Cortex of kidney (tissue), 1 donor: ENCODE measurements at places on chromosomes 16 and 17.

DNA sequence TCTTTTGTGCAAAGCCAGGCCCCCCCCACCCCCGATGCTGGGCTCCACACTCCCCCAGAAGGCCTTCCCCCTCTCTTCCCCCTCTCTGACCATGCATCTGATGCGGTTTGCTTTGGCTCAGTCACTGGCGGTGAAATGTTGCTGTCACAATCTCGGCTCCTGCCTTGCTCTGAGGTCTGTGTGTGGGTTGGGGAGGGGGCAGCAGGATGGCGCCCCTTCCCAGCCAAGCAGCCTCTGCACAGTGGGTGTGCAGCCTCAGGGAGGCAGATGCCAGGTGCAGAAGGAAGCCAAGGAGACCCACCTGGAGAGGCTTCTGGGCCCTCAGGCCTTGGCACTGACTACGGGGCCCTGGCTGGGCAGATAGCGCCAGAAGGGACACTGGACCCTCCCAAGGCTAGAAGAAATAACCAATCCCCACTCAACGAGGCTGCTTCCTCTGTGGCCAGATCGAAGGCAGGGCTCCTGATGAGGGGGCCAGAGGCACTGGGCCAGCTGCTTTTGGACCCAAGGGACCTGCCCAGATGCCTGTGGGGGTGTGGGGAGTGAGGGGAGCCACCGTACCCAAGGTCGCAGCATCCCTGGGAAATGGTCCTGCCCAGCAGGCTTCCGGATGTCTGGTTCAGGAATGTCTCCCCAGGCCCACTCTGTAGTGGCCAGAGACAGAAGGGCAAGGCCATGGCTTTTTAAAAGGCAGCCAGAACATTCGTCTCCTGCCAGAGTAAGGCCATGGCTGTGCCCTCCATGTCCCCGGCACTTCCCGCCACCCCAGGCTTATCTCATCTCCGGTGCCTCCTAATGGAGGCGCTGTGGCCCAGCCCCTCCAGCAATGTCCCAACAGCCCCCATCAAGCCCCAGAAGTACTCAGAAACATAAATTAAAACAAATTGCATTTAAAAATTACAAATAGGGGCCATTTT is 43.4 kb upstream of the SLC38A10 start:
- DNase-seq, result no peak

- DNase-seq, result peak; percentile 25
These were observed at the start of gene SMURF2 for GRCh38 chr17:64661976-64662773. SMURF2 (minus strand) TSS chr17:64662307; CDS start chr17:64661880, 427 bp downstream.

DNA sequence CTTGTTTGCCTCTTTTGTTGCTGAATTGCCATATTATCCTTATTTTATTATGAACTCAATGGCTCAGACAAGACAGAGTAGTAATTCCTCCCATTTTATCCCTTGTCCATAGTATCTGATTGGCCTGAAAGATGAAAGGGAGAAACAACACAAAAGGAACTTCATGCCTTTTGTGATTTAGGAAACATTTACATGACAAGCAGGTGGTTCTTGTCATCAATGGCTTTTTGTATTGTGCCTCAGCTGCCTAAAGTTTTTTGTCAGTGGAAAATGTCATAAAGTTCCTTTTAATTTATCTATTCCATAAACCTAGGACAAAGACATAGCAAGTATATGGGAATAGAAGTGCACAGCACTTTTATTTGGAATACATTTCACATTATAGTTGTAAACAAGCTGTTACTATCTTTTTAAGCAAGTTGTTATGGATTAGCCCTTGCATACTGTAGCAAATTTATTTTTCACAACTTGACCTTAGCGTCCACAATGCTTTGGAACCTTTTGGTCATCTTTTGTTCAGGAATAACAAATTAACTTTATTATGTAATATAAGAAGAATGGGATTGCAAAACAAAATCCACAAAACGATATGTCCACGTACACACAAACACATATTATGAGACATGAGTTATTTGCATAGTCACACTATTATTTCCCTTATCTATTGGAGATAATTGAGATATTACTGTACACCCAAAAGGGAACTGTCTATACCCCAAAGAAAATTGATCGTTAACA is 12.4 kb upstream of the MPHOSPH6 start:
- DNase-seq, result no peak

DNA sequence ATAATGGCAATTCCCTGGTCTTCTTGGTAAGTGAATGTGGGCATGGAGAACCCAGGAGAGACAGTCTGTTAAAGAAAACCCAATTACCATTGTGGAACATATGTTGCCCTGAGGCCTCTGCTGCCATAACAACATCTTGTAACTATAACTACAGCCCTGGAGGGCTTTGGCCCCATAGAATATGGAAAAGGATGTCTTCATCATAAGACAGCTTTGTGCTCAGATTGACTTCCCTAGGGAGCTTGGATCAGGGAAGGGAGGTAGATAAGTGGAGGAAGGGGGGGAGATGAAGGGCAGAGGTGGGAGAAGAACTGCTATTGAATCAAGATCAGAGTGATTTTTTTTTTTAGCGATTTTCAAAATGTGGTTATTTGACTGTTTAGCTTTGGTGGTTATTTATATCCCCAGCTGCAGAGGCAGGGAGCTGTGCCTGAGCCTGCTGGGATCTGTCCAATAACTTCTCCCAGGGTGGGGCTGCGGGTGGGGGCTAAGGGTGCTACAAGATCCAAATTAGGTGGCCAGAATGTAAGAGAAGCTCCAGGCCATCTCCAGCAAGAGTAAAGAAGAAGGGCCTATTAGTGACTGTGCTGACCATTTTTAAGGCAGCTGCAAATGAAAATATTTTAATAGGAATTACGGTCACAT is 5.3 kb upstream of the KAT7 start:
- no peak for DNase-seq

- DNase-seq, result no peak
These were observed 7.6 kb downstream of the RCVRN start for GRCh38 chr17:9897372-9897968.

GRCh38 chr17:67279115-67279514 is 34.1 kb upstream of the HELZ start:
- DNase-seq, result no peak
